ENCODE measurements at places on chromosomes 7 and 10. TPM values are rescaled to one million over a fixed set of nuclear protein-coding genes. Genes with fewer than 3 reads are reported as not detected.
A peak's percentile ranks its signal among the peaks of the same experiment; 100 is the strongest.

VGF gene
- 0.38 TPM for total RNA-seq

NOS3 gene
- total RNA-seq = 51.7 TPM

ITIH2 gene
- total RNA-seq = 0.13 TPM

GNA12 gene
- 41.1 TPM for total RNA-seq

HTR5A gene
- total RNA-seq = not detected

RHOBTB1 gene
- 14.6 TPM for total RNA-seq

SFXN4 gene
- total RNA-seq = 21.9 TPM

DNA sequence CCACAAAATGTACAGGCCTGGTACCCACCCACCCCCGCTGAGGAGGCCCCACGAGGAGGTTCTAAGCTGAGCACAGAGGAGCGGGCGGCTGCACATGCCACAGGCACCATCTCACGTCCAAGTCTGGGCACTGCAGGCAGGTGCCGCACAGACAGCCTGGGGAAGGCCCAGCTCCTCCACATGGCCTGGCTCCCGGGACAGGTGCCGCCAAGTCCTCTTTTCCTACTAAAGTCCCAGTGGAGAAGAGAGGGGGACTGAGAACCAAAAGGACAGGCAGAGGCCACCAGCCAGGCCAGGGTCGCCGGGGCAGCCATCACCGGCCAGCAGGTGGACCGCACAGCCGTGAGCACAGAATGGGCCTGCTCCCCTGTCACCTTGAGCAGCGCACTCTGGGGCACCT is 91.1 kb downstream of the MAD1L1 start:
- H3K27ac ChIP-seq = no peak overlapping the region
- H3K4me3 ChIP-seq = no peak overlapping the region
- DNase-seq = no peak
- no peaks in the 10 kb centered on the region for H3K27me3 ChIP-seq
- H3K4me1 ChIP-seq = no peaks in the 10 kb centered on the region

- no peak overlapping the region for H3K4me3 ChIP-seq
- no peak for DNase-seq
Measured at GRCh38 chr7:101819913-101820522, 2.6 kb downstream of the CUX1 start.

- no peaks in the 10 kb centered on the region for H3K36me3 ChIP-seq
- H3K27ac ChIP-seq = no peak overlapping the region
Measured at GRCh38 chr7:81887098-81888090, 117.5 kb upstream of the HGF start.

DNA sequence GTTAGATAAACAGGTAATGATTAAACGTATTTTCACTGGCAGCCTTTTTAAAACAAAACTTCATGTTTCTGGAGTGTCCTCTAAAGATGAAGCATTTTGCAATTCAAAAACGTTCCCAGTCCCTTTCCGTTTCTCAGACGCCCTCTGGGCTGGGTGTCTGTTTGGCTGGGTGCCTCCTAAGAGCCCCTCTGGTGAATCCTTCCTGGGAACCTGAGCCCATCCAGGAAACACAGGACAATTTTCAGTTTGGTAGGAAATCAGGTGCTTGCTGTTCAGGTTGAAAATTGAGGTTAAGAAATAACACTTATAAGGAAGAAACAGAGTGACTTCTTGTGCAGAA is 76.7 kb downstream of the CHN2 start:
- no peaks in the 10 kb centered on the region for H3K36me3 ChIP-seq
- H3K27ac ChIP-seq = no peak overlapping the region
- no peak overlapping the region for H3K4me3 ChIP-seq

DNA sequence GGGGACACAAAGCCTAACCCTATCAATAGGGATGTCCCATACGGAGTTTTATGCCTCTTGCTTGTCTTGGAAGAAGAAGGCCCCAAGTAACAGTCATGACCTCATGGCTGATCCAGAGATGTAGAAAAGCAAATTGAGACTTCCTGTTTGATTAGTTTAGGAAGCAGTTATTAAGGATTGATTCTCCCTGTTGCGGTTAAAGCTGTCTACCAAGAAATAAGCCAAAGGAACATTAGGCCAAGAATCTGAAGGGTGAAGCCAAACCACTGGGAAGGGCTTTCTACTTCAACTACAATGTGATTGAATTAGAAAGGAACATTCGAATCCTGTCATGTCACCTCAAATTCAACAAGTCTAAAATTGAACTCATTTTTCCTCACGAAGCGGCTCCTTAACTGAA is 60.5 kb upstream of the AGBL3 start:
- no peak for DNase-seq
- H3K36me3 ChIP-seq = peaks cover 6% of the 10 kb centered on the region
- no peak overlapping the region for H3K27ac ChIP-seq
- no peaks in the 10 kb centered on the region for H3K4me1 ChIP-seq
- H3K27me3 ChIP-seq = no peaks in the 10 kb centered on the region
- H3K4me3 ChIP-seq = no peak overlapping the region

DNA sequence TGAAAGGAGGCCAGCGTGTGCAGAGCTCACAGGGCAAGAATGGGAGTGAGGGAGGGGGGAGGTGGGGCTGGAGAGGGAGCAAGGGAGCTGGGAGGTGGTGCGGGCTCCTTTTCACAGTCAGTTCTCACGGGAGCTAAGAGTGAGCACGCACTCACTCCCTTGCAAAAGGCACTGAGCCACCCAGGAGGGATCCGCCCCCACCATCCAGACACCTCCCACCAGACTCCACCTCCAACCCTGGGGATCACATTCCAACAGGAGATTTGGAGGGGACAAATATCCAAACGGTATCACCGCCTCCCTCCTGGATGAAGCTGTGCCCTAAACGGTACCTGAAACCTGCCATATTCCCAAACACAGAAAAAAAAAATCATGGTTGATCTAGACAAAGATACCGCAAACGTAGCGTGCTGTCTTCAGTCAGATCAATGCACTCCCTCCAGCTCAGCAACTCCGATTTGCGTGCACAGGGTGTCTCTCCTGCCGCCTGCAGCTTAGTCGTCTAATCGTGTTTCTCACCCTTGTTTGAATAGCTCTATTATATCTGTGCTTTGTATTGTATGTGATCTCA is 20.3 kb upstream of the PRKAG2 start:
- no peaks in the 10 kb centered on the region for H3K4me1 ChIP-seq
- H3K27ac ChIP-seq = no peak overlapping the region
- DNase-seq = no peak
- no peaks in the 10 kb centered on the region for H3K36me3 ChIP-seq
- peak overlapping the region; percentile 46 for H3K4me3 ChIP-seq

DNA sequence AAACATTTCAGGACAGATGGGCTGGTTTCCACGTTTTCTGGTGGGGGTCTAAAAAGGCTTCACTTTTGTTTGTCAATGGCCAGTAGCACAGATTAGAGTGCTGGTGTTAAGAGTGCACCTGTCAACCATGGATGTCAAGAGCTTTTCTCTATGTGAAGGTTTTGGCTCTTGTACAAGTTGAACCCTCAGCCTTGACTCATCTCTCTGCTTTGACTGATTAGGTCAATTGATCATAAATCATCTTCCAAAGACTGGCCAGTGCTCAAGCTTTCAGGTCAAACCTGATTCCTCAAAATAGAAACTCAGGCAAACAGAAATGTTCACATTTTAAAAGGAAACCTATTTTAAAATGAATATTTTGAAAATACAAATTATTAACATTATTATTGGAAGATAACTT is 59.6 kb upstream of the SP4 start:
- H3K36me3 ChIP-seq = no peaks in the 10 kb centered on the region
- DNase-seq = no peak
- H3K4me1 ChIP-seq = no peaks in the 10 kb centered on the region
- H3K27me3 ChIP-seq = no peaks in the 10 kb centered on the region
- no peak overlapping the region for H3K27ac ChIP-seq

- H3K4me1 ChIP-seq = no peaks in the 10 kb centered on the region
- H3K27me3 ChIP-seq = no peaks in the 10 kb centered on the region
- H3K4me3 ChIP-seq = no peak overlapping the region
- peak; percentile 74 for DNase-seq
- no peak overlapping the region for H3K27ac ChIP-seq
Measured at GRCh38 chr10:125629758-125630376, 53.1 kb downstream of the TEX36 start.

GRCh38 chr7:4800926-4801838 is 25.8 kb downstream of the AP5Z1 start:
- H3K4me3 ChIP-seq = no peak overlapping the region
- no peaks in the 10 kb centered on the region for H3K4me1 ChIP-seq
- H3K36me3 ChIP-seq = no peaks in the 10 kb centered on the region
- H3K27me3 ChIP-seq = no peaks in the 10 kb centered on the region
- no peak for DNase-seq

DNA sequence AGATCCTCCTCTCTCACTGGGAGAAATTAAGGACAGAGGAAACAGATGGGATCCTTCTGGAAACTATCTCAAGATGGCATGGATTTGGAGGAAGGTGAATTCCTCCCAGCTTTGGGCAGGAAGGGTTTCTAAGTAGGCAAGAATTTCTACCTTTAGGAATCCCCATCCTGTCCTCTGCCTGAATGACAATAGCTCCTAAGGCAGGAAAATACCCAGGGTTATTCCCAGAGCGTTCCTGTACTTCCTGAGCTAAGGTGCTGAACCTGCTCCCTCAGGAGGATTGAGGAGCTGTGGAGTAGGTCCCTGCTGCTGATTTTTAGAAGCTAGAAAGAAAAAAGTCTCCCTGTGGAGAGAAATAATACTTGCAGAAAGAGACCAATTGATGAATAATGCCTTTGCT is 568 bp downstream of the MGAM2 start:
- H3K27me3 ChIP-seq = no peaks in the 10 kb centered on the region
- no peak overlapping the region for H3K27ac ChIP-seq
- no peaks in the 10 kb centered on the region for H3K36me3 ChIP-seq

GRCh38 chr10:121070275-121071070 is 219.3 kb downstream of the WDR11 start:
- H3K27me3 ChIP-seq = no peaks in the 10 kb centered on the region
- H3K27ac ChIP-seq = no peak overlapping the region
- DNase-seq = no peak
- H3K4me3 ChIP-seq = no peak overlapping the region
- no peaks in the 10 kb centered on the region for H3K4me1 ChIP-seq

- H3K27me3 ChIP-seq = no peaks in the 10 kb centered on the region
- H3K36me3 ChIP-seq = peaks cover 24% of the 10 kb centered on the region
- no peak overlapping the region for H3K4me3 ChIP-seq
- H3K27ac ChIP-seq = no peak overlapping the region
Measured at GRCh38 chr10:133277993-133278576, 1.4 kb upstream of the ADAM8 start.

- H3K27ac ChIP-seq = no peak overlapping the region
- H3K27me3 ChIP-seq = no peaks in the 10 kb centered on the region
- DNase-seq = peak; percentile 53
- H3K4me3 ChIP-seq = no peak overlapping the region
- peaks cover 7% of the 10 kb centered on the region for H3K4me1 ChIP-seq
Measured at GRCh38 chr7:156156734-156157408, 344.6 kb upstream of the SHH start.

GRCh38 chr7:50687575-50688225 is 95.0 kb downstream of the GRB10 start:
- peaks cover 16% of the 10 kb centered on the region for H3K36me3 ChIP-seq
- H3K4me3 ChIP-seq = no peak overlapping the region
- no peaks in the 10 kb centered on the region for H3K27me3 ChIP-seq
- H3K27ac ChIP-seq = no peak overlapping the region
- no peak for DNase-seq

DNA sequence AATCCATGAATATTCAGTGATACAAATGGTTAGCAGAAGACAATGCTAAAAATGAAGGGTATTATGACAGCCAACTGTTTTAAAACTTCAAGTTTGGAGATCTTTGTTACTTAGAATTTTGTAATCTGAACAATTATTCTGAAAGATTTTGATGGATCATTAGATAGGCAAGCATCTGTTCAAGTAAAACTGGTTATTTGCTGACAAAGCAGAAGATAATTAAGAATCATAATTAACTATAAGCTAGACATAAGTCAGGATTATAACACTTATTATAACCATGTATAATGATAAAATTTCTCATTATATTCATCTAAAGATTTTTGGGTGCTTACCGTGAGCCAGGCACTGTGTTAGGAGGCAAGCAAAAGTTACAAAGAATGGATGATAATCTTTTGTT is 1145.1 kb downstream of the CNTNAP2 start:
- no peak for DNase-seq
- no peaks in the 10 kb centered on the region for H3K27me3 ChIP-seq
- no peak overlapping the region for H3K4me3 ChIP-seq

- peak; percentile 72 for DNase-seq
- no peaks in the 10 kb centered on the region for H3K36me3 ChIP-seq
Measured at GRCh38 chr7:151992375-151992774, 33.1 kb upstream of the GALNT11 start.

- H3K36me3 ChIP-seq = no peaks in the 10 kb centered on the region
- H3K27me3 ChIP-seq = no peaks in the 10 kb centered on the region
- no peak for DNase-seq
- H3K4me3 ChIP-seq = no peak overlapping the region
- H3K4me1 ChIP-seq = no peaks in the 10 kb centered on the region
Measured at GRCh38 chr7:2771274-2771731, 72.8 kb downstream of the GNA12 start.

GRCh38 chr7:25756601-25757000 is 395.4 kb upstream of the NFE2L3 start:
- no peak overlapping the region for H3K4me3 ChIP-seq
- H3K27me3 ChIP-seq = no peaks in the 10 kb centered on the region
- H3K4me1 ChIP-seq = no peaks in the 10 kb centered on the region

- DNase-seq = no peak
- no peaks in the 10 kb centered on the region for H3K4me1 ChIP-seq
- no peaks in the 10 kb centered on the region for H3K27me3 ChIP-seq
- no peak overlapping the region for H3K27ac ChIP-seq
- H3K4me3 ChIP-seq = no peak overlapping the region
Measured at GRCh38 chr7:93530701-93531100, 43.8 kb downstream of the CALCR start.

- no peaks in the 10 kb centered on the region for H3K36me3 ChIP-seq
- no peak overlapping the region for H3K27ac ChIP-seq
- DNase-seq = no peak
- no peak overlapping the region for H3K4me3 ChIP-seq
- H3K27me3 ChIP-seq = no peaks in the 10 kb centered on the region
Measured at GRCh38 chr7:116698930-116699721, 27.1 kb downstream of the MET start.

DNA sequence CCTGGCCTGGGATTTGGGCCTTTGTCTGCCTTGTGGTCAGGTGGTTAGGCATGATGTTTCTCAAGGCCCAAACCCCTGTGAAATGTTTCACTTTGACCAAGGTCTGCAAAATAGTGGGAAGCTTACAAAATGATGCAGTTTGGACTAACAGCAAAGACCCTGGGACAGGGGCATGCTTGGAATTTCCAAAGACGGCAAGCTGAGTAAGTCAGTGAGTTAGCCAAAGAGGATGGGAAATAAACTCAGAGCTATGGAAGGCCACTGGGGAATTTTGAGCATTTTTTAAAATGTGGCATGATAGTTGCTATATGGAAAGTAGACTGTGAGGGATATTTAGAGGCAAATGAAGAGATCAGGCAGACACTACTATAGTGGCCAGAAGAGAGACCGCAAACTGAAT is 31.6 kb upstream of the PPP1R3C start:
- H3K27me3 ChIP-seq = no peaks in the 10 kb centered on the region
- no peak overlapping the region for H3K27ac ChIP-seq
- no peaks in the 10 kb centered on the region for H3K36me3 ChIP-seq
- DNase-seq = no peak

All from kidney (tissue), 22 donors.